ENCODE measurements at places on chromosomes 2 and 18.

DNA sequence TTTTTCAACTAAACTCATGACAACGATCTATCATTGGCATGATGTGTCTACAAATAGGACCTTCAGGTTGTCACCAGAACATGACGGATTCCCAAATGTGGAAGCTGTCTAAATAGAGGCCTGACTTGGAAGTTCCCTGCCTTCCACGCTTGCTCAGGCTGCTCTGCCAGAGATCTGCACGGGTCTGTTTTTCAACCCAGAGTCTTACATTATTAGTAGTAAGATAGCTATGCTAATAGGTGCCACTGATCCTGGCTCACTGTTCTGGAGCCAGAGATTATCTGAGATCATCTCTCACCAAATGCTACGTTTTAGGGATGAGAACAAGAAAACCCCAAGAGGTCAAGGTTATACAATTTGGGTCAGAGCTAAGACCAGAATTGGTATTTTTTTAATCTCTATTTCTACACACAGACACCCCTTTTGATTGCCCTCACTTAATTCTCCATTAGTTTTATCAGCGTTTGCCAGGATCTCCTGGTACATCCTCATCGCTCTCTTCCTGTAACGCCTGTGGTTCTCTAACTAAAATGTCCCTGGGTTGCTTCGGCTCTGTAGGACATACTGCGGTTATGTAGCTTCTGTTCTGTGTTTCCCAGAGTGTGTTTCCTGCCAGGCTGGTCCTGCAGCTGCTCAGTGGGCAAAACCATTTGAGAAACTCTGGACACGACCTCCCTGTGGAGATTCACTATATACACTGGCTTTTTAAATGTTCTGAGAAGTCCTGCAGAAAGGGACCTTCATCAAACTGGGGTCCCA is 5.7 kb downstream of the CDC42EP3 start:
- DNase-seq: no peak

- no peak for DNase-seq
Measured at GRCh38 chr18:11146947-11147345, 2.4 kb downstream of the PIEZO2 start.

GRCh38 chr18:75377926-75378325 is 49.6 kb downstream of the SMIM21 start:
- no peak for DNase-seq

DNA sequence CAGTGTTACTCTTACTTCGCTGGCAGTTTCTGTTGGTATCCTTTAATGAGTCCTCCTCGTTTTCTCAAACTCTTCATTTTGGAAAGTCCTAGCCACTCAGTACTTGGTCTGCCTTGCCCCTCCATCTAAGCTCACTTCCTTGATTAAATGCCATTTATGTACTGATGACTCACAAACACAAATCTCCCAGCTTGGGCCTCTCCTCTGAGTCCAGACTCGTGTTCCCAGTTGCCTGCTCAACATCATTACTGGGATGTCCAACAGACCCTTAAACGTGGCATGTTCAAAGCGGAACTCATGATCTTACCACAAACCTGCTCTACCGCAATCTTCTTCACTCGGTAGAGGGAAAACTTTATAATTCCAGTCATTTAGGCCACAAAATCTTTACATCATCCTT is 13.8 kb upstream of the CCDC68 start:
- no peak for DNase-seq

- DNase-seq: no peak
Measured at GRCh38 chr2:225996462-225996828, 596.9 kb downstream of the NYAP2 start.

DNA sequence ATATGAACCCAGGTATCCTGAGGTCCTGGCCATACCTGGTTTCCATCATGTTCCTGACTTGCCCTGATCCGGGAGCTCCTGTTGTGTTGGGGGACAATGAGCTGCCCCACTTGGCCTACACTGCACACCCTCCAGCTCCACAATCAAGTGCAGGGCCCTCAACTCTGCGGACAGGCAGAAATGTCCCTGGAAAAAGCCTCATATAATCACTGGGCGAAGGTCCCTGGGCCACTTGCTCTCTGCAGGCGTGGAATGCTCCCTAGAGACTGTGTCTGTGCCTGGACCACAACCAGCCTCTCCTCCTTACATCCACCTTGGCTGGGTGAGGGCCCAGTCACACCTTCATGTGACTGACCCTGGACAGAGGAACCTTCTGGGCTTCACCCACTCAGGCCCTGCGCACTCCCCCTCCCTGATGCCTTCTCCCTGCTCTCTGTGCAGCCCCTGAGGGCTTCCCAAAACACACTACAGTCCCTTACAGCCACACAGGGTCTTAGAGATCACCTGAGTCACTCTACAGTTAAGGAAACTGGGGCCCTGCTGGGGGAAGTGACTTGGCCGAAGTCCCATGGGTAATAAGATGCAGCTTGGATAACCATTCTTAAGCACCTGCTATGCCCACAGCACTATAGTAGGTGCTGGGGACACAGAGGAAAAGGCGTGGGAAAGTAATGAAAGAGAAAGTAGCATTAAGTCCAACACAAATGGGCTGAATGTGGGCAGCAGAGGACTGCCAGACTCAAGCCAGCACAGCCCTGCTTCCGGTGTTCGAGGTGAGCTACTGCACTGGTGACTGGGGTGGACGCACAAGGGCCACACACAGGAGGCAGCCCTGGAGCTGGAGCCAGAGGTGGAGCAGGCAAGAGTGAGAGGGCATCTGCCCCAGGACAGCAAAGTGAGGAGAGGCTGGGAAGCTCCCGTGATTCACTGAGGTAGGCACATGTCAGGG is 9.8 kb downstream of the BOLA3 start:
- no peak for DNase-seq

DNA sequence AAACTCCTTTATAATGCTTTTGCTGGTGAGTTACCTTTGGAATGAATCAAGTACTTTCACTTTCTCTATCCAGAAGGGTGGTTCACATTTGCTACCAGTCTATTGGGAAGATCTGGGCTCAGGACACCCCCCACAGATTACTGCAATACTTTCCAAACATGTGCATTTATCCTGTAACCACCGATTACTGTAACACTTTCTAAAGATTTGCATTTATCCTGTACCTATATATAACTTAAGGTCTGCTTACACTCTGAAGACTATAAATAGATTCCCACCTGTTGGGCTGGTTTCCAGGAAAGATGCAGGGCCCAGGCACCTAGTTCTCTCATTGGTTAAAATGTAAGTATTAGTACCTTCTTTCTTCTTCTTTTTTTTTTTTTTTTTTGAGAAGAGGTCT is 113.0 kb upstream of the NEDD4L start:
- no peak for DNase-seq
